Stimulated activated CD4-positive, alpha-beta T cell treated with anti-CD3 and anti-CD28 coated beads, TNF-alpha, amount 100 ng/mL, for 1 hour (primary cell): ENCODE measurements at places on chromosomes 12 and 14.

DNA sequence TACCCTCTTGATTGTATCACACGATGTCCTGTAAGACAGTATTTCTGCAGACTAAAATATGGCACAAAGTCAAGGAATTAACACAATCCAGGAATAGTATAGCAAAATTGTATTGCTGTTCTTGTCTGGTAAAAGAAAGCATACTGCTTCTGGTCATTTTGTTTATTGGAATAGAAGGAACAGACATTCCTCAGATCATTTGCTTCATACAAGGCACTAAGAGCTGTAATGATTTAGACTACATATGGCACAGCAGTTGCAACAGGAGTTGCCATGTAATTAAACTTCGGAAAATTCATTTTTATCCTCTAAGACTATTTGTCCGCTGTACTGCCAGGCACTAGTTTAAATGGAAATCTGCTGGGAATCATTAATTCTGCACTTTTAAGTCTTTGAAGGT is 7.6 kb upstream of the KERA start:
- DNase-seq = no peak

- no peak for DNase-seq
Observed at GRCh38 chr12:39605996-39606395, 13.6 kb downstream of the ABCD2 start.

- no peak for DNase-seq
Observed at GRCh38 chr14:94052199-94052598, 26.1 kb downstream of the OTUB2 start.

- DNase-seq = no peak
Observed at GRCh38 chr12:29572938-29573337, 75.5 kb upstream of the OVCH1 start.

DNA sequence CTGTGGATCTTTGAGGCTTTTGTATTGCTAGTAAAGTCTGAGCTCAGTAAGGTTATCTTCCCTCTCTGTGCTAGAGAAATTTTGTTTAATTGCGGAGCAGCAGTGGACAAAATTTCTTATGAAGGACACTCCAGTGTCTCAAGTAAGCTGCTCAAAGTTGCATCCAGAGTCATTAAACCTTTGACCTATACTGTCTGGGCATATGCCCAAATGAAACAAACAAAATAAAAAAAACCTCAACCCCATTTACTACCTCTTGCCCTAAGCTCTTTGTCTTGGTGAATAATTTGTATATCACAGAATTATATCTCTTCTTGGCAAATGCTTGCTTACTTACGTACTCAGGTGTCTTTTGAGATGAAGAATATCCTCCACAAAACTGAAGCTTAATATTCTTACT is 465.2 kb downstream of the SOX5 start:
- DNase-seq = no peak

DNA sequence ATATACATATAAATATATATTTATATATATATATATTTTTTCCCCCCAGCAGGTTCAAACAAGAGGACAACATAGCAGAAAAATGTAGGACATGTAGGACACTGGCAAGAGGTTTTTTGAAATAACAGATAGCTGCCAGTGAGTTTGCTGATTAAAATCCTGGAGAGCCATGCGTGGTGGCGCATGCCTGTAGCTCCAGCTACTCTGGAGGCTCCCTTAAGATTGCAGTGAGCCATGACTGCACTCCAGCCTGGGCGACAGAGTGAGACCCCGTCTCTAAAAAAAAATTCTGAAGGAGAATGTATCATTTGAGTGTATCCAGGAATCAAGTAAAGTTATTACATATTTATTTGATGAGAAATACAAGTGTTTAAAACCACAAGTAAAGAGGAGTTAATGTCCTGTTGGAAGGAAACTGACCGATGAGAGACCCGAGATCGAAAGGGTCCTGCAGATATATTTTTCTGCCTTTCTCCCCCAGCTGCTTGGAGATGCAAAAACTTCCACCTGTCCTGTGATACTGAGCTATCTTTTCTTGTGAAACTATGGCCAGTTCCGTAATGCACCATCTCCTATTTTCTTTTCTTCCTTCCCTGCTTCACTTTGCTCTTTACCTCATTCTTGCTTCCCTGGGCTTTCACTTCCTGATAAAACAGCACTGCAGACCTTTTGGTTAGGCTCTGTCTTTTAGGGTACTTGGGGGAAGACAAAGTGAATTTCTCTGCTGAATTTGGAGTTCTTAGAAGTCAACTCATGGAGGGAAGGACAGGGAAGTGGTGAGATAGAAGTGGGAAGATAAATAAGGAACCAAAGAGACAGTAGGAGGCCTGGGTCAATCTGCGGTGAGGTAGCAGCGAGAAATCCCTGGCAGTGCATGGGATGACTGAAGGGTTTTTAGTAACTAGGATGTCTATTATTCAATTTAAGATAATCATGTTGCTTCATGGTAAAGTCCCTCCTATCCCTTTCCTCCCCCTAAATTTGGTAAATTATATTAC is 41.2 kb upstream of the SLC2A13 start:
- DNase-seq = no peak

GRCh38 chr14:99410019-99410418 is 70.6 kb downstream of the SETD3 start:
- DNase-seq = no peak

DNA sequence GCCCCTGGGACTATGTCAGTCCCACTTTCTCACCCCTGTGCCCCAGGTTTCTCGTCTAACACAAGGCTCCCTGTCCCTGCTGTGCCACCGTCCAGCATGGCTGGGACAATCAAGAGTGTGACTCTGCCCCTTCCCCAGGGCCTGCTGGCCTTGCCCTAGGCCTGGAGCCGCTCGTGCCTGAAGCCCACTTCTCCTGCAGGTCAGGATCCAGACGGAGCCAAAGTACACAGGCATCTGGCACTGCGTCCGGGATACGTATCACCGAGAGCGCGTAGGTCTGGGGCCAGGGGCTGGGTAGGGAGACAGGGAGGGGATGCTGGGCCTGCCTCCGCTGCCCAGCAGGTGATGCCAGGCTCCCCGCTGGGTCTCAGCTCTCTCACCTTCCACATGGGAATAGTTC is 2.8 kb downstream of the SLC25A47 start:
- no peak for DNase-seq

DNA sequence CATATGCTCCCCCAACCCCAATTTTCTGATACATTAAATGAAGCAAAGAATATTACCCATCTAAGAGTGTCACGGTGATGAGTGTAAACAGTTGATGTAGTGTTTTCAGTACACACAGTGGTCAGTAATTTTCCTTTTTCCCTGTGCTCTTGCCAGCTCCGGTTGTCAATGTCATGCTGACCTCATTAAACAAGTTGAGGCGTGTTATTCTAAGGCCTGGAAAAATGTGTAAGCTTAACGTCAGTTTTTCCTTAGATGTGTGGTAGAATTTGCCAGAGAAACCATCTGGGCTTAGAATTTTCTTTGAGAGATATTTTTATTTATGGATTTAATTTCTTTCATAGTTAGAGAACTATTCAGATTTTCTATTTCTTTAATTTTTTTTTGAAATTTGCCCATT is 11.7 kb upstream of the SERPINA6 start:
- DNase-seq = no peak

GRCh38 chr12:68400226-68400829 is 68.2 kb upstream of the MDM1 start:
- DNase-seq = no peak

GRCh38 chr14:36751106-36751505 is 89.4 kb downstream of the PAX9 start:
- DNase-seq = no peak

DNA sequence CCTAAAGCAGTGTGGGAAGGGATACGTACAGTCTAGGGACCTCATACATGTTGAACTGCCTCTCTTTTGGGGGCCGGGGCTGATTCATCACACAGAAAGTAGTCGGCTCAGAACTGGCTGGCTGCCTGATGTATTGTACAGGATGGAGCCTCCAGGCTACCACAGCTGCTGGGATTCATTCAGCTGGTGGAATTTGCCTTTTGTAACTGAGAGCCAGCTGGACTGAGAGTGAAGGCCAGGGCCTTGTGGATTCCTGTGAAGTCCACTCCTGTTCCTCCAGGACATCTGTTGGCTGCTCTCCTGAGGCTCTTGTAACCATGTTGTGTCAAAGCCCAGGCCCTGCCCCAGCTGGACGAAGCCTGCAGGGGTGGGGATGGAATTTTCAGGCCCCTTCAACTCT is 116.3 kb upstream of the PRICKLE1 start:
- no peak for DNase-seq

DNA sequence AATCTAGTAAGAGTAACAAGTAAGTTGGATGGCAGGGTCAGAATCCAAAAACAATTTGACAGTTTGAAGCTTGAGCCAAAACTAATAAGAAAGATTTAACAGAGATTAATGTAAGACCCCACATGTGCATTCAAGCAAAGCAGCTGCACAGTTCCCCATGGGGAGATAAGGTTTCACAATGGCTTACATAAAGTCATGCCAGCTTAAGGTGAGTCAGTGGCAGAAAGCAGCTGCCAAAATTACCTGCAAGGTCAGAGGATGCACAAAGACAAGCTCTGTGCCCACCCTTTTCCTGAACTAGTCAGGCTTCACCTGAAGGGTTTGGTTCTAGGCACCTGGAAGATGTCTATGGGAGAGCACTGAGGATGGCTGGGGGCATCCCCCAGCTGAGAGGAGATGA is 36.6 kb upstream of the KRT77 start:
- no peak for DNase-seq

DNA sequence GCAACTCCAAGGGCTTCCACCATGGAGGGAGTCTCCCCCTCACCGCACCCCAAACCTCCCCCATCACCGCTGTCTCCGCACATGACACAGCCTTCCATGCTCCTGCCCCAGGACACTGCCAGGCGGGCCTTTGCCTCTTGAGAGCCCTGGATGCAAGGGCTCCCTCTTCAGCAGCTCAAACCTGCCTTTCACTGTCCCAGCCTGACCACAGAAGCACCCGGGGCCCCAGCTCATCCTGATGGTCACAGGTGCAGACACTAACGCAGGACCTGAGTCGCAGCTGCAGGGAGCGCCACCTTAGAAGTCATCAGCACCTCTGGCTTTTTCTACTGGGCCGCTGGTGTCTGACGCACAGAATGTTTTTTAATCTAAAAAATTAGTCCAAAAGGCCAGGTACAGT is 54.0 kb downstream of the SYNE3 start:
- no peak for DNase-seq

- DNase-seq = peak; percentile 76
Observed at GRCh38 chr12:4271717-4272423, 1.7 kb upstream of the CCND2 start.

DNA sequence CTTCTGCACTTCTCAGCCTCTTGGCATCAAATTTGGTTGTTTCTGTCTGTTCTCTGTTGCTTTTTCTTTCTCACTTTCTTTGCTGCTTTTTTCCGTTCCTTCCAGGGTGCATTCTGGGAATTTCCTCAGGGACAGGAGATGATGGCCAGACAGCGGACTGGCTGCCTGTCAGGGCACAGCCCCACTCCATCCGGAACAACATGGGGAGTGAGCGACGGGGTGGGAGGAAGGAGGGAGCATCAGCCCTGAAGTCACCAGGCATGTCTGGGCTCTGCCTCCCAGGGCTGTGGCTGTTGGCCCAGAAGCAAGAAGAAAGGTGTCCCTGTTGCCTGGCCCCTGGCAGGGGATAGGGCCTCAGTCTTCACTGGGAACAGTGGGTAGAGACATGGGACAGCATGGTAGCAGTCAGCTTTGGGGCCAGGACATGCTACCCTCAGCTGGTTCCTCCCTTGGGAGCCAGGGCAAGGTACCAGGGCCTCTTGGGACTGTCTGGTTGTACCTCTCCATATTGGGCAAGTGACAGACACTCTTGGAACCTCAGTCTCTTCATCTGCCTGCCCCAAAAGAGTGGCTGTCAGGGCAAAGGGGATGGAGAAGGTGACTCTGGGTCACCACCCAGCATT is 8.6 kb downstream of the PGF start:
- DNase-seq = no peak

GRCh38 chr14:64983439-64984310 is 3.0 kb upstream of the FNTB start:
- no peak for DNase-seq

- no peak for DNase-seq
Observed at GRCh38 chr12:6980740-6981139, 10.0 kb downstream of the EMG1 start.

- no peak for DNase-seq
Observed at GRCh38 chr12:108268397-108268796, 70.7 kb downstream of the CMKLR1 start.

DNA sequence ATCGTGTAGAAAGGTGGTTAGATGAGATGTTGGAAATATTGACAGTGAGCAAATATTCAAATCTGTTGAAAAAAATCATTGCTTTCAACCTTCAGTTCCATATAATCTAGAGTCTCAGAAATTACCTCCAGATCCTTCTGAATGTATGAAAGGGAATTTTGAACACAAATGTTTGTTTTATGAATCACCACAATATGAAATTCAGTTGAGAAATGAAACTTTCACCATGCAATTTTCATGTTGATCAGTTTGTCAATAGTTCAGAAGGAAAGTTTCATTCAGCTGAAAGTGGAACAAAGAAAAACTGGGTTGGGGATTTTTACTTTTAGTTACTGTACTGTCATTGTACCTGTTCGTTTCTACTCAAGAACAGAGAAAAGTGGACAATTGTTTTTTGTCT is 953.6 kb downstream of the SLC6A15 start:
- DNase-seq = no peak

DNA sequence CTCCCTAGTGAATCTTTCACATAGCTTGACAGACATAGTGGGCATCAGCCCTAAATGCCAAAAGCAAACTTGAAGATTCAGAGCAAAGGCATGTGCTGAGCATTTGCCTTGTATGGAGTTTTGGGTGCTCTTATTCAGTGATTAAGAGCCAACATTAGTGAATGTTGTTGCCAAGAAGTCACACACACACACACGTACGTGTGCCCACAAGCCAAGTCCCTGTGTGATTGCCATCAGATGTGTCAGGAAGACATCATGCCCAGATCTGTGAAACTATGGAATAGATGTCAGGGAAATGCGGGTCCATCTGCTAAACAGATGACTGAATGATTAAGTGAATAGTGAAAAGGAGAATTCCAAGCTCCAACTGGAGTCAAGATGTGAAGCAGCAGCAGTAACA is 149.0 kb downstream of the AKAP6 start:
- DNase-seq = no peak

DNA sequence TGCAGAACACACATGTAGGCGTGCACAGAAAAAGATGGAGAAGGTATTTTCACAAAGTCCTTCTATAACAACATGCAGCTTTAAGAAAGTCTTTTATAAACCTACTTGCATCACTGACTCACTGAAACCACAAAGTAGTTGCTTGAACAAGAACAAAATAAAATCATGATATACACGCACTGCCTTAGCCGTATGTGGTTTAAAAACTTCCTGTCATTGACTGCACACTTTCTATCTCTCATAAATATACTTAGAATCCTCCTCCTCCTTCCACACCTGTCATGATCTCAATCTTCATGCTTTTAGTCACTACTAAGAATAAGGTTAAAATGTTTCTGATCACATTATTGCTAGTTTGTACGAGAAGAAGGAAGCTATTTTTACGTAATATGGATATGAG is 31.8 kb upstream of the RAD51AP1 start:
- no peak for DNase-seq

DNA sequence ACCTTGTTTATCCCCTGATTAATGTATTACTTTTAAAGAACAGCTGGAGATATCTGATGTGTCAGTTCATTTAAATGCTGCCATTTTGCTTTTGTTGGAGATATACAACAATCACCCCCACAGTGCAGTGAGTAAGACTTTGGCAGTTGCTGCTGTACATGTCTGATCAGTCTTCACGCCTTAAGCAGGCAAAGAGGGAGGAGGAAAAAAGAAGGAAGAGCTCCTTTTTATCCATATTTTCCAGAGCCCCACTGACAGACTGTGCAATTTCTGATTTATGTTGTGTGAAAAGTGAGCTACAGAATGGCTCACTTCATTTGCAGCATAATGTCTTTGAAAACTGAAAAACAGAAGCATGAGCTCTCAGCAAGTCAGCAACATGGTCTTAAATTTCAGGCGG is 319.7 kb upstream of the LRIG3 start:
- no peak for DNase-seq
